Femur (tissue), 1 donor: ENCODE measurements at places on chromosomes 6 and 20.
A peak's percentile ranks its signal among the peaks of the same experiment; 100 is the strongest.

GRCh38 chr6:20699402-20699801, 165.1 kb downstream of the CDKAL1 start:
- no peak for DNase-seq

- no peak for DNase-seq
Observed at GRCh38 chr20:24366336-24367004, 103.0 kb upstream of the SYNDIG1 start.

- DNase-seq = no peak
Observed at GRCh38 chr6:3569816-3570215, 113.0 kb upstream of the SLC22A23 start.

- DNase-seq = no peak
Observed at GRCh38 chr6:106512968-106513574, 116.2 kb downstream of the RTN4IP1 start.

DNA sequence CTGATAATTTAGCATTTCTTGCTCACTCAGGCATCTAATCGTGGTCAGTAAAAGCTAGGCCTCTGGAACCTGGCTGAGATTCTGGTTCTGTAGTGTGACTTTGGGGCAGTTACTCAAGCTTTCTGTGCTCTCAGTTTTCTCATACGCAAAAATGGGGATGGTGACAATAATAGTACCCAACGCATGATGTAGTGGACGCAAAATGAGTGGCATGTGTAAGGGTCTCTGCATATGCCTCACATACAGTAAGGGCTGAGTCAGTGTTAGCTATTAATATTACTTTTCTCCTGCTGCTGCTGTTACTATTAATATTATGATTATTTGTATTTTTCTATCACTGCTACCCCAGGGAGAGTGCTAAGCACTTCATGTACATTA, 686 bp downstream of the GINS1 start:
- DNase-seq = no peak

GRCh38 chr6:25223490-25223991, 55.6 kb upstream of the CARMIL1 start:
- DNase-seq = peak; percentile 75

GRCh38 chr6:110043366-110043994, 65.4 kb downstream of the GPR6 start:
- no peak for DNase-seq

- DNase-seq = no peak
Observed at GRCh38 chr6:147712841-147713240, 204.4 kb downstream of the SAMD5 start.

GRCh38 chr20:50625986-50626677, 65.2 kb downstream of the RIPOR3 start:
- DNase-seq = peak; percentile 65

- DNase-seq = no peak
Observed at GRCh38 chr6:91341473-91341872, 754.6 kb upstream of the MAP3K7 start.

GRCh38 chr6:170473301-170473717, 79.8 kb downstream of the PSMB1 start:
- peak; percentile 69 for DNase-seq

DNA sequence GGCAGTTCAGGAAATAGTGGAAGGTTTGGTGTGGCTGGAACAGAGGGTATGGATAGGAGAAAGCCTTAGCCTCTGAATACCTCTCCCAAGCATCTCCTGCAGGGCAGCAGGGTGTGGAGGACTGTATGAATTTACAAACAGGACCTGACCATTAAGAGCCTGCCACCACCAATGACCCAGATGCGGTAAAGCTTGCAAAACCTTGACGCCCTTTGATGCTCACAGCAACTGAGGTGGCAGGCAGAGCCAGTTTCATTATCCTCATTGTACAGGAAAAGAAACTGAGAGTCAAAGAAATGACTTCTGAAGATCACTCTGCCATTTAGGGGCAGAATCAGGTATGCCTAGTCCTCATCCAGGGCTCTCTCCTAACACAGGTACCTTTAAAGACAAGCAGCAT, 2.4 kb downstream of the HM13 start:
- DNase-seq = no peak

- DNase-seq = no peak
Observed at GRCh38 chr6:12584631-12585405, 131.7 kb upstream of the PHACTR1 start.

- DNase-seq = no peak
Observed at GRCh38 chr6:144725736-144726522, 440.8 kb downstream of the UTRN start.

GRCh38 chr6:143410859-143411270, 39.6 kb downstream of the ADAT2 start:
- DNase-seq = no peak

DNA sequence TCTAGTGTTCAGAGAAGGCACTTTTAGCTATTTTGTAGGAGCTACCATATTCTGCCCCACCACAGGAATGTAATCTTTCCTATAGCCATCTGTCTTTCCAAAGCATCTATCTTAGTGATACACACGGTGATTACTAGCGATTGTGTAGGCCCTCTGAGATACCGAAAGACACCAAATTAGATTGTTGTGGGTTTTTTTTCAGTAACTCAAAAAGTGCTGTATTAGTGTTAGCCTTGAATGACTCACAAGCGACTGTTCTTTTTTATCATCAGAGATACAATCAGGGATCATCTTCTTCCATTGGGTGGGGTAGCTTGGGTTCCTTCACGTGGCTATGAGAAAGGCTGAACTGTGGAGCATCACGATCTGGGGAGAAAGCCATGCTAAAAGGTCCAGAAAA, 160.2 kb downstream of the MTFR2 start:
- no peak for DNase-seq

- no peak for DNase-seq
Observed at GRCh38 chr6:148027201-148027600, 315.4 kb upstream of the SASH1 start.

DNA sequence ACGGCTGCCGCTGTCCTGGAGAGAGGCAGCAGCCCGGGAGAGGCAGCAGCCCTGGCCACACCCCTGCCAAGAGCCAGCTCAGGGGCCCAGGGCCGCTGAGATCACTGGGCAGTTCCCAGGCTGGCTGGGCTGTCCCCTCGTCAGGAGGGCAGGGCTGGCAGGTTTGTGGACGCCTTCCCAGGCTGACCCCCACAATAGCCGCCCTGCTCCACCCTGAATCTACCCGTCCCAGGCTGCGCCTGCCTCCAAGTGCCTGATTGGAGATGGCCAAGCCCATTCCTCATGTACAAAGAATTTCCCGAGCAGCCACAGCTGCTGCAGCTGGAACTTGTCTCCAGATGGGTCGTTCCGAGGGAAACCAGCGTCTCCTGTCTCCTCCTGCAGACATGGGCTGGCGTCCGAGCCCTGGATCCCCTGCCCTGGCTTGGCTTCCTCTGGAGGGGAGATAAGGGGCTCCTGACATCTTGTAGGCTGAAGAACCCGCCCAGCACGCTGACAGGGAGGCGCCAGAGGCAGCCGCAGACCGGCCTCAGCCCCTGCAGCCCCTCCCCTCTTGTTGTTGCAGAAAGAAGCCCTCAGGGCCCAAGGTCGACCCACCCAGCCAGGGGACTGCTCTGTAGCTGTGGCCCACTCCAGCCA, 9.4 kb upstream of the GATA5 start:
- DNase-seq = peak; percentile 62

- DNase-seq = no peak
Observed at GRCh38 chr6:122657601-122658000, 47.4 kb downstream of the PKIB start.

DNA sequence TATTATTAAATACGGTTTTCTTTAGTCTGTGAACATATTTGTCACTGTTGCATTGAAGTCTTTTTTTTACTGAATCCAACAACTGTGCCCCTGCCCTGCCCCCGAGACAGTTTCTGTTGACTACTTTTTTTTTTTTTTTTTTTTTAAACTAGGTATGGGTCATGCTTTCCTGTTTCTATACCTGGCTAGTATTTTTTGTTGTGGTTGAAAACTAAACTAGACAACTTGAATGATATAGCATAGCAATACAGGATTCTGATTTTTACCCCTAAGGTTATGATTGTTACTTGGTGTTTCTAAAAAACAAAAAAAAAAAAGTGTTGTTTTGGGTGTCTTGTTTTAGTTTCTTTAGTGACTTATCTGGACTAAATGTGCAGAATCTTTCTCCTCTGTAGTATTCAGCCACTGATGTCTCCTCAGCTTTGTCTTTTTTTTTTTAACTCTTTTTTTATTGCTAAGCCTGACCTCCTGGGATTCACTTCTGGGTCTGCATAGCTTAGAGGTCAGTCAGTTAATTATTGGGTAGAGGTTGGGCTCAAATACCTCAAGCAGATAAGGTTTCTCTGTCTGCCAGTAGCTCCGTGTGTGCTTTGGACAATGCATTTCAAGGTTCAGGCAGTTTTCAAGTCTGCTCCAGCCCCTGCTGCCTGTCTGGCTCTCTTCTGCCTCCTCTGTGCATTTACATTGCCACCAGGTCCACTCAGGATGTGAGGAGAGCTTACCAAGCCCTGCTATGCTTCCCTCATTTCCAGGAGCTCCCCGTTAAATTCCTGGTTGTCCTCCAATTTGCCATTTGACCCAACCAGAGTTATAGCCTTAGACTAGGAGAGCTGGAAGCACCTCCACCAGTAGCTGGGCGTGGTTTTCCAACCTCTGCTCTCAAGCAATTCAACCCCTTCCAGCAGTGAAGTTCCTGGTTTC, 91.4 kb downstream of the SYNDIG1 start:
- no peak for DNase-seq

DNA sequence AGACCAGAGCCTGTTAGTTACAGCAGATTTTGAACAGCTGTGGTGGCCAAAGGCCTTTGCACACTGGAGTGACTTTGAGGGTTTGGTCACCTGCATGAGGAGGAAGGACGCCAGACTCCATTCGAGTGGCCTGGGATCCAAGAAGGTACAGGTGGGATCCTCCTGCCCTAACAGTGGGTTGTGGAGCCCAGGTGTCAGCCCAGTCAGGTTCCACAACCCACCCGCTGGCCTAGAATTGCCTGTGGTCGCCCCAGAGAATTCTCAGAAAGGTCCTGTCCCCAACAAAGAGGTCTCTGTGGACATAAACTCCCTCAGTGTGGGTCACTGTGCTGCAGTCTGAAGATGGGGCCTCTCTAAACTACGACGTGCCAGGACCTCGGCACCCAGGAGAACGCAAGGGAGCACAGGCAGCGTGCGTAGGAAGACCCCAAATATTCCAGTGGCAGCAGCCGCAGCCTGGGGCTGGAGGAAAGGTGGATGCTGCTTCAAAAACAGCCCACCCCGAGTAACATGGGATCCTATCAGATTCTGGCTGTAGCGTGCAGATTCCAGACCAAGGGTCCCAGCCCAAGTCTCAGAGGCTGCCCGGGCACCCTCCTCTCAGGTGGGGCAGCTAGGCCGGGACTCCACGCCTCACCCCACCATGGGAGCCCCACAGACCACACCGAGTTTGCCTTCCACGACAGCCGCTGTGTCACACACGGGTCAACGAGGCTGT, 16.0 kb downstream of the ACSS1 start:
- no peak for DNase-seq

DNA sequence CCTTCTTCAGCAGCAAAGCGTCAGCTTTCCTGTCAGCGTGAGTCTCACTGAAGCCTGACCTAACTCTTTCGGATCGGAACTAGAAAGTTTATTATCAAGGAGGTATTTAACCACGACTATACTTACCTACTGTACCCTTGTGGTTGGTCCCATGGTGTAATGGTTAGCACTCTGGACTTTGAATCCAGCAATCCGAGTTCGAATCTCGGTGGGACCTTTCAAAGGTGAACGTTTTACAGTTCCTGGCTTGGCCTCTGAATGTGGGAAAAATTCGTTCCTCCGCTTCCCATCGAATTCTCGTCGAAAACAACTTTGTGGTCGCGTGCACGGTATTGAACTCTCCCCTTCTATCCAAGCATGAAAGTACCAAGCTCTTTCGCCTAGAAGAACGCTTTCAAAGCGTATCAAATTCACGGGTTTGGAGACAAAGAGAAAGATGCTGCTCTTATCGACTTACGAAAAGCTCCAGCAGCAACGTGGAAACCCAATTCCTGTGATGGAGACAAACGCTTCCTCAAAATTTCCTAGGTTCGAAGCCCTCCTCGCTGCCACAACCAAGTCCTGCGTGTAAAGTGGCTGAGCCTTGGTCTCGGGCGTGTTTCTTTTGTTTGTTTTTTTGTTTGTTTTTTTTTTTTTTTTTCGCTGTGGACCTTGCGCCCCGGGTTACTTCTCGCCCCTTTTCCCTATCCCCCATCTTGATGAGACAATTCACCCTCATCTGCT, 63.7 kb downstream of the GPX5 start:
- peak; percentile 88 for DNase-seq

DNA sequence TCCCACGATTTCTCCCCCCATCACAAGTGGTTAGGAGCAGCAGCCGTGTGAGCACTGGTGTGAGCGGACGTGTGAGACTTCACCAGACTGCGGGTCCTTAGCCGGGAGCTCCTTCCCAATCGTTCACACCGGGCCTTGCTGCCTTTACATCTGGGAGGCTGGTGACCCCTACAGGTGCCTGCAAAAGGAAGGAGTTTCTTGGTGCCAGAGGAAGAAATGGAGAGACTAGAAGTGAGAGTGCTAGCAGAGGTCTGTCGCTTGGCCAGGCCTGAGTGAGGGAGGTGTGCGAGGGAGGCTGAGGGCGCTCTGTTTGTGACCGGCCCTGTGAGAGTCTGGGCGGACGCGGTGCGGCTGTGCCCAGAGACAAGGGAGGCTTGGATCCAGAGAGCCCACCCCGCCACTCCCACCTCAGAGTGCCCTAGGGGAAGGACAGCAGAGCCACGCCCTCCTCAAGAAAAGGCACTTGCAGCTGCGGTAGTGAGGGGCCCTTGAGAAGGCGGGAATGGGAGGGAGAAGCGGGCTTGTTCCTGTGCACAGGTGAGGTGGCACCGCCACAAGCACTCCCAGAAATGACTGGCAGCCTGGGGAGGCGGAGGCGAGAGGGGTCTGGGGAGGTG, 10.0 kb upstream of the ARMC2 start:
- peak; percentile 44 for DNase-seq

- DNase-seq = no peak
Observed at GRCh38 chr6:18284261-18284660, 19.9 kb upstream of the DEK start.

DNA sequence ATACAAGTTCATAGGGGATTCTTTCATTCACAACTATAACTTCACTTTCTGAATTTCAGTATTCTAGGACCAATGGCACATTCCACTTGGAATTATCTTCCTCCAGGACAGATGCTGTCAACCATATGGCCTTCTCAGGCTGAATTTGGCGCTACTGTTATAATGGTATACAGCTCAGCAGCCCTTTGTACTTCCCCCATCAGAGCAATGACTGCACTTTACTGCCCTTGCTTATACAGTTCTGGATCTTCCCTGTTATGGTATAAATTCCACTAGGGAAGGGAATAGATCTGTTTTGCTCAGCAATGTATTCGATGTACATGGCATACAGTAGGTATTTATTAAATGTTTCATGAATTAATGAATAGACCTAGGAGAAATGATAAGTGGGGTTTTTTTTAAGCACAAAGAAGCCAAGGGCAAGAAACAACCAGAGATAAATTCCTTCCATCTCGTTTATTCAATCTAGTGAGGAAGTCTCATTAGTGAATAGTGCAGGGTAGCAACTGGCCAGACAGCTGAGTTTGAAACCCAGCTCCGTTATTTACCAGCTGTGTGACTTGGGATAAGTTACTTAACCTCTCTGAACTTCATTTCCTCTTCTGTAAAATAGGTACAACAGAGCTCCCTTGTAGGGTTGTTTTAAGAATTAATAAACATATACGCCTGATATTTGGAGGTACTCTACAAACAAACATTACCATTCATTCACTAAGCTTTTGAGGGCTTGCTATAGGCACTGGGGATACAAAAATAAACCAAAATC, 97.1 kb upstream of the PRDM1 start:
- no peak for DNase-seq
